ENCODE measurements at places on chromosomes 1 and 21.

DNA sequence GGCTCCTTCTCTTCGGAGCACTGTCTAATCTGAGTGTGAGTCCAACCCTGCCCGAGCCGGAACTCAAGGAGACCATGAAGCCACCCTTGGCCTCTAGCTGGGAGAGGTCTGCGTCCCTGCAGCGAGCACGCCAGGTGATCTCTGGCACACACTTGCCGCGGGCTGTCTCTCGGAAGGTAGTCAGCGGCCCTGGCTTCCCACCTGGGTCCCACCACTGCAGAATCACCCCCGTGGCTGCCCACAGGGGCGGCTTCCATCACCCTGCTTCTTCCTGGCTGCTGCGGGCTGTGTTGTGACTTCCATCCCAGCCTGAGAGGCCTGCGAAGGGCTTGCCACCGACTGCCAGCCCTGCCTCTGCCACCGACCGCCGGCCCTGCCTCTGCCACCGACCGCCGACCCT is 17.0 kb downstream of the FAAP20 start:
- DNase-seq: no peak

GRCh38 chr1:109090196-109091077 is at the start of gene TMEM167B:
TSS of gene TMEM167B (plus strand) at chr1:109090764. CDS start at chr1:109090873, 109 bp downstream.
- peak; percentile 92 for DNase-seq

DNA sequence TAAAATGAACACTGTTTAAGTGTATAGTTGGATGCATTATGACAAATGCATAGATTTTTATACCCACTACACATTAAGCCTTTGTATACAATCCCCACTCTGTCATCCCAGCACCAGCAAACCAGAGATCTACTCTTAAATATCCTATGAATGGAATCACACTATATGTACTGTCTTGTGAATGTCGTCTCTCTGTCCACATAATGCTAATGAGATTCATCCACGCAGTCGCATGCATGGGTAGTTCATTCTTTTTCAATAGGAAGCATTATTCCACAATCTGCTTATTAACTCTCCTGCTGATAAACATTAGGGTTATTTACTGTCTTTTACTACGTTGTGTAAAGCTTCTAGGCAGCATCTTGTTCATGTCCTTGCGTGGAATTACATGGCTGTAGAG is 892.3 kb downstream of the LTN1 start:
- no peak for DNase-seq

DNA sequence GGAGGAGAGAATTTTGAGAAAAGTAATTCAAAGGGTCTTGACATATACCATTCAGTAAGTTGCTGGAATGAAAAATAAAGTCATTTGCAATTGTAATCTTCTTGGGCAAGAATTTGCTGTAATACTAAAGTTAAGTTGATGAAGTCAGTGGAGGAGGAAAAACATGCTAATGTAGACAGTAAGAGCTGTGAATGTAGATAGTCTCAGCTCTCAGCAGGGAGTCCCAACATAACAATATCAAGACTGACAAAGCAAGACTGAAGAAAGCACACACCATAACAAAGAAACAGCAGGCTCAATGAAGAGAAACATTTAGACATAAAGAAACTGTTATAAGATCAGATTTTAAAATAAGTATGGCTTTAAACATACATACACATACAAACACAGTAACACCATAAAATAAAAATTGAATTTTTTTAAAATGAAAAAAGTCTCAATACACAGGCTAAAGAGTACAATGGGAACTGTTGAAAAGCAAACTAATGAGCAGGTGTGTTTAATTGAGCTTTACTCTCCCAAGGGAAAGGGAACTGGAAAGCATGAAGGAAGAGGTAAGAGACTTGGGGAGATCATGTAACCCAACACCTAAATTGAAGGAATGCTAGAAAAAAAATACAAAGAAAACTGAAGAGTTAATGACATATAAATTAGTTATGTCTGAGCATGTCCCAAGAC is 336.3 kb upstream of the NCAM2 start:
- no peak for DNase-seq

DNA sequence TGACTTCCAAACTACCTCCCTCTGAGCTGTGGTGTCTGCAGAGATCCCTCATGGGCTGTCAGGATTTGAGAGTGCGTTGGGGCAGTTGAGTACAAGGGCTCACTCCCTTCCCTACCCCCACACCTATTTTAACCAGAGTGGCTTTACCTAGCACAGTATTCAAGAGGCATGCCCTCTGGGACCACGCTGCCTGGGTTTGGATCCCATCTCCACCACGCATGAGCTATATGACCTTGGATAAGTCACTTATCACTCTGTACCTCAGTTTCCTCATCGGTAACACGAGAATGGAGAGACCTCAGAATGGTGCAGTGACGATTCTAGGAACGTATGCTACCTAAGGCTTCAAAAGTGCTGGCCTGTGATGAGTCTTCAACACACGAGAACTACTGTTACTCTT is 147.3 kb upstream of the WNT4 start:
- DNase-seq: no peak

DNA sequence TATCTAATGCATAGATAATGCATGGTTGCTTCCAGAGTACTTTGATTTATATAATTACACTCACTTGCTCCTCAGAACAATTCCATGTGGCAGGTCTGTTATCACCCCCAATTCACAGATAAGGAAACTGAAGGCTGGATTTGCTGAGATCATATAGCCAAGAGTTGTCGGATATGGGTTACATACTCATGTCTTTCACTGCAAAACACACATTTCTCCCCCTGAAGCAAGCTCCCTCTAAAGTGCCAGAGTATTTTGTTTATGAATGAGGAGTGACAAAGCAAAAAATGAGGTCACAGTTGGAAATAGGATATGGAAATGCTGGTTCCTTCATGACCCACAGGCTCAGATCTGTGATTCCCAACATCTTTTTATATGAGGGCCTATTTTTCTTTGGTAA is 134.2 kb downstream of the ROR1 start:
- DNase-seq: no peak
